RPMI7951 (cell line): ENCODE measurements at places on chromosomes 7 and 10. TPM values are rescaled to one million over a fixed set of nuclear protein-coding genes. Genes with fewer than 3 reads are reported as not detected.
A peak's percentile ranks its signal among the peaks of the same experiment; 100 is the strongest.

DNA sequence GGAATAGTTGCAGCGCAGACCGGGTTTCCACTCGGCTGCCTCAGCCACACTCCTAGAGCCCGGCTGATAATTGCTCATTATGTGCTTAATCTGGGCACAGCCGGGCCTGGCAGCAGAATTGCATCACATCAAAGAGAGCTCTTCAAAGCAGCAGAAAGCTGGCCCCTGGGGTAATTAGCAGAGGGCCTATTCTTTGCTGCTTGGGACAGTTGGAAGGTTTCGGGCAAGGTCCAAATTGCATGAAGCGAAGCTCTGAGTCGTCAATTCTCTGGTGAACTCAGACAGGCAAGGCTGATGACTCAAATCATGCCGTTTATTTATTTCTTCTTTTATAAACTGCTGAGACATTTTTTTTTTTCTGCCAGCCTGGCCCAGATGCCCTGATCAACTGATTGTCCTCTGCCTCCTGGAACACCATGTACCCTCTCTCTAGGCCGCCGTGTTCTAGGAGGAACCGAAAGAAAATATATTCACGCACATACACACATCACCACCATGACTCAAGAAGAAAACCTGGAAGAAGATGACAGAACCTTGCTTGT is 242.2 kb downstream of the RAB11FIP2 start:
- DNase-seq = no peak

DNA sequence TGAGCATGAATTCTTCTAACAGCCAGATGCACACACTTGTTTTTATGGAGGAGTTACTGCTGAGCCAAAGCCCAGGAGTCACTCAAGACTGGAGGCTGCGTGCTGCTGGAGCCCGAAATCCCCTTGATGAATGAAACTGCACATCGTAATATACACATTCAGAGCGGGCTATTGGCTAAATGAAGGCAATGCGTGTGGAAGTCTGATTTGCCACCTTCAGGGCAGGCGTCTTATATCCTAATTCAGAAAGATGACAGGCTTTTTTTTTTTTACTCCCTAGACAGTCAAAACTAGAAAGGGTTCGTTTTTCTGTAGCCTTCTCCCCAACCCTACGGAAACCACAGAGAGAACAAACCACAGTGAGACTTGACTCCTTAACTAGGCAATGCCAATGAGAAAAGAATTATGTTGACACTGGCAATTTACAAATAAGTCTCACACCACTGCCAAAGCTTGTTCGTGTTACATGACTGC is 227.2 kb upstream of the KLF14 start:
- DNase-seq = peak; percentile 89

GRCh38 chr7:43691611-43692010 is 37.7 kb downstream of the COA1 start:
- DNase-seq = no peak

- DNase-seq = peak; percentile 60
These were observed 38.3 kb upstream of the TOMM7 start for GRCh38 chr7:22860784-22861482.

GRCh38 chr7:25562673-25563182 is 334.4 kb upstream of the NPVF start:
- DNase-seq = no peak

DNA sequence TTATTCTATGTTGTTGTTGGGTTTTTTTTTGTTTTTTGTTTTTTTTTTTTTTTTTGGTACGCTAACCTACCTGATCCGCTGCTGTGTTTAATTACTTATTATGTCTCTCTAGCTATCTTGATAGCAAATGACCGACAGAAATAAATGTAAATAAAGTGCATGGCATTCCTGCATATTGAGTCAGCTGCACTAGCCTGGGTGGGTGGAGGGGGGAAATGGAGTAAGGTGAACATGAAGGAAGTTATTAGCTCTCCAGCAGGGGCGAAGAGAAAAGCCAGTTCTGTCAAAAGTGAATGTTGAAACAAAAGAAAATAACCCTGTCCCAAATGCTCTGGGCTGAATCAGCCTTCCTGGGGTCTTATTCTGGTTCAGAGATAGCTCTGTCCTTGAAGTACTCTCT is 210.7 kb upstream of the MDFIC start:
- DNase-seq = no peak

DNA sequence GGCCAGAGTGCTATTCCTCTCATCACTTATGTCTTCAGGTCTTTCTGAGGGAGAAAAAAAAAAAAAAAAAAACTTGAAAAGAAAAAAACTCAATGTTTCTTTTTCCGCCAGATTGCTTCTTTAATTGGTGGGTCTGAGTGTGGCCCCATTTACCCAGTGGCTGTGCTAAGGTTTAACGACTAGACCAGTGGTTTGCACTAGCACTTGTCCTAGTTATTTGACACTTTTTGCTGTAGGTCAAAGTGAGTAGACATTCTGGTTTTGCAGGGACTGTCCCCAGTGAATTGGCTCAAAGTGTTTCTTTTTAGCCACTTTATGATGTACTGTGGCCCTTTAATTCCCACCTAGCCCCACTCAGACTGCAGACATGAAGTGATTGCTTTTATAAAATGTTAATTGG is 273.3 kb downstream of the PTEN start:
- DNase-seq = no peak

DNA sequence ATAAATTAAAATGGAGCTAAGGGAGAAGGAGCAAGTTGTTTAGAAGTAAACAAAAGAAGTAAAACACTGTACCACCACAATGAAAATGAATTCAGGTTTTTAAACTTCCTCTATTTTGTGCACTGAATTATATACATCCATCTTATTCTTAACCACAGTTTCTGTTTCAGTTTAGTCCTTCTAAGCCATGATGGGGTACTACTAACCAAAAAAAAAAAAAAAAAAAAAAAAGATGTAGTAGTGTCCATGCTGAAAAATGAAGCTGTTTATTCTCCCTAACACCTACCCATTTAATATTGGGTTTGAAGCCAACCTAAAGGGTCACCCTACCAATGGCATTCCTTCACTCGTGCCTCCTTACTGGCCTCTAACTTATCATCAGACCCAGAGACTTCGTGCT is 3.4 kb upstream of the BMPR1A start:
- no peak for DNase-seq

DNA sequence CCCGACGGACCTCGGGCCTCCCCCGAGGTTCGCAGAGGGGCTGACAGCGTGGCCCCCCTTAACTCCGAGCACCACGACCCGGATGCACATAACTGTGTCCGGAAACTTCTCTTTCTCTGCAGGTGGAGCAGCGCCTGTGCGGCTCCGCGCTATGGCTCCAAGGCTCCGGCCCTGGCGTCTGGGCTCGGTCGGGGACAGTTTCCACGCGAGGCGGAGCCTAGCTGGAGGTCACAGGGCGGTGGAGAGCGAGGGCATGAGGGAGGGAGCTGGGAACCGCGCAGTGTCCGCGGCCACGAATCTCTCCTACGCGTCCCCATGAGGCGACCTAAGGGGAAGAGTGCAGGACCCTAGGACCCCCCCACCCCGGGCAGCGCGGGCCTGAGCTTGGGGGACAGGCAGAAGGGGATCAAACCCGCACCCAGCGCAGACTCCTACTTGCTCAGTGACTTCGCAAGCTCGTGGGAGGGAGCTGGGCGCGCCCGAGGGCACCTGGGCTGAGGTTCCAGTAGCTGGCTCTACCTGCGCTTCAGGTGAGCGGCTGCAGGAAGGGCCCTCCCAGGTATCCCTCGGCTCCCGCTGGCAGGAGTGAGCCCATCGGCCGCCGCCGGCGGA is 8.6 kb upstream of the MNX1 start:
- no peak for DNase-seq

The SLC26A5 gene
- not detected in 2 replicates for total RNA-seq

The CASD1 gene
- total RNA-seq = 8.8 and 11.9 TPM in 2 replicates
